Colonic mucosa (tissue), 4 donors: ENCODE measurements at places on chromosomes 7 and 10.

- DNase-seq = peak; percentile 57
Measured at GRCh38 chr10:11687779-11688447, 54.3 kb upstream of the ECHDC3 start.

GRCh38 chr7:129222064-129222463, 2.8 kb upstream of the AHCYL2 start:
- DNase-seq = no peak

DNA sequence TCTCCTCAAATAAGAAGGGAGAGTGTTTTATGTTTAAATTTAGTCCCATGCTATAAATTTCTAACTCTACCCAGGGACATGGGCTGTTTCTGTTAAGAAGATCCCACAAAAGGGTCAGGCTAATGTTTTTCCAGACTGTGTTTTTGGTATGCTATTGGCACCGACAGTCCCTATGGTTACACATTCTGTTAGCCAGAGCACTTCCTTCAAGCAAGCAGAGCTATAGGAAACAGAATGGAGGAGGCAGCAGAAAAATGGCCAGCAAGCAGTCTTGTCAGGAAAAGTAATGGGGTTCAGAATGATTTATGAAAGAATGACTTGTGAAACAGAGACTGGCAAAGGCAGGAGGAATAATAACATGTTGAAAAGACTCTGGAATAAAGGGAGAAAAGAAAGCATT, 44.8 kb upstream of the PHYHIPL start:
- no peak for DNase-seq

DNA sequence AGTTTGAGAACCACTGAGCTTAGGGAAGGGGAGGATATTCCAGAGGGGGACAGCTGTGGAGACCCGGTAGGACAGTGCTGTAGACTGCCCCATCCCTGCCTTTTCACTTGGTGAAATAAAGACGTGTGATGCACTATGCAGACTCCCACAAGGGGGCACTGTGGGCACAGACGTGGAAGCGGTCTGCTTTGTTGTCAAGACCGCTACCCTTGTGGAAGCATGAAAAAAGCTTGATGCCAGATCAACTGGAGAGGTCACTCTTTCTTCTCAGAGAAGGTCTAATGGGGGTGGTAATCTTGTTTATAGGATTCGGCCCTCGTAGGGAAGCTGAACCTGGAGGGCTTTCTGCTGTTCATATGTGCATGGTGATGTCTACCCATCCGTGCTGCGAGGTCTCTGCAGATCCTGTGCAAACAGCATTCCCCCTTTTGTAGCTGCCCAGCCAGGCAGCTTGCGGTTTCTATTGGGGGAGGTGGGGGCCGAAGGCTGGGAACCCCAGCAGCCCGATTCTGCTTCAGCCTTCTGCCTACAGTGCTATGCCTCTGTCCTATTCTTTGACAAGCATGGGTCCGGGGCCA, 13.7 kb downstream of the RPS24 start:
- peak; percentile 91 for DNase-seq

- DNase-seq = no peak
Measured at GRCh38 chr7:24784277-24784676, 27.0 kb upstream of the GSDME start.

GRCh38 chr10:125199270-125199669, 38.9 kb upstream of the CTBP2 start:
- DNase-seq = no peak

DNA sequence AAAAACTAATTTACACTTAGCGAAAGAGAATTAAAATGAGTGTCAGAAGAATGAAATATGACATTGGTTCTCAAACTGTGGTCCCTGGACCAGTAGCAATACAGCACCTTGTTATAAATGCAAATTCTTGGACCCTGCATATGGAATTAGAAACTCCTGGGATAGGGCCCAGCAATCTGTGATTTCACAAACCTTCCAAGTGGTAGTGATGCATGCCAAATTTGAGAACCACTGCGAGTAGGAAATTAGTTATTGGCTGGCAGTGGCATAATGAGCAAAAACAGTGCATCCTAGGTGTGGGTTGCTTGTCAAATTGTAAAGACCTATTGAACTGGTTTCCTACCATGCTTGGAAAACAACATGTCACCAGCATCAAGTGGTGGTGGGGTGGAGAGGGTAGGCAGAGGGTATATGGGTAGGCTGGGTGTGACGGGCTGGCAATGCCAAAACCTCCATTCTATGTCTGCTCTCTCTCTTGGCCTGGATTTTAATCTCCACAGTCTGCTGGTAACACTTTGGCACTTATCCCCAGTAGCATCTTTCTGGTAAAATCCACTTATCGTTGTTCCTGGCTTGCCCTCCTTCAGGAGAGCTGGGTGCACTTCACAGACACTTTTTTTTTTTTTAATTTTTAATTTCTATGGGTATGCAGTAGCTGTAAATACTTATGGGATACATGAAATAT, 50.0 kb downstream of the ZNF22 start:
- no peak for DNase-seq

GRCh38 chr7:83514977-83515376, 134.0 kb downstream of the SEMA3E start:
- no peak for DNase-seq

DNA sequence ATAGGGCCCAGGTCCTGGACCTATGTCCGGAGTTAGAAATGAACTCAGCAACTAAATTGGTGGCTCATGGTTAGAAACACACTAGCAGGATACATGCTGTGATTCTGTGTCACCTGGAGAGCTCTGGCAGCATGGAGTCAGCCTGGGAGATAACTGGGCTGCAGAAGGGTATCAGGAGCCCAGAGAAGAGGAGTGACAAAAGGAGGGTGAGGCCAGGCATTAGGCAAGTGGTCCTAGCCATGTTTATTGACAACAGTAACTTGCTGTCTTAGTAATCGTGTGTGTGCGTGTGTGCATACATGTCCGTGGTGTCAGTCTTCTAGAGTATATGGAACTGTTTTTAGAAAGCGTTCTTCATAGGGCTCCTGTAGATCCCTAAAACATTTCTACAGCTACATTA, 157.5 kb upstream of the PHYHIPL start:
- no peak for DNase-seq
